ENCODE measurements at places on chromosomes 7 and 10. TPM values are rescaled to one million over a fixed set of nuclear protein-coding genes. Genes with fewer than 3 reads are reported as not detected.

DNA sequence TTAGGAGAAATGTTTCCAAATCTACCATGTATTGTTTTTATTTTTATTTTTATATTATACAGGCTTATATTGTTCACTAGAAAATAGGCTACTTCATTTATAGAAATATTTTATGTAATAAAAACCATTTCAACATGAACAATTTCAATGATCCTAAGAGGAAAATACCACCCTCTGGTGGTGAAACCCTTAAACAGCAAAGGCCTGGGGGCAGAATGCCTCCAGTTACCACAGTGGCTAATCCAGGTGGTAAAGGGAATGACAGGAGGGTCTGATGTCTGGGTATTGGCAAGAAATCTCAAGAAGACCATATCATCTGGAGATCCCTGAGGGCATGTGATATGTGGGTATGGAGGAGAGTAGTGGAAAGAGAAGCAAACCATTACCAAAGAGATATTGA, 19.3 kb downstream of the MACC1 start:
- H3K4me1 ChIP-seq = peaks cover 37% of the 10 kb centered on the region
- no peak overlapping the region for H3K4me3 ChIP-seq
- H3K27me3 ChIP-seq = no peaks in the 10 kb centered on the region
- no peak overlapping the region for H3K27ac ChIP-seq
- no peaks in the 10 kb centered on the region for H3K36me3 ChIP-seq

- H3K4me1 ChIP-seq = no peaks in the 10 kb centered on the region
- no peaks in the 10 kb centered on the region for H3K27me3 ChIP-seq
- no peak overlapping the region for H3K27ac ChIP-seq
- no peak overlapping the region for H3K4me3 ChIP-seq
- H3K36me3 ChIP-seq = no peaks in the 10 kb centered on the region
Measured at GRCh38 chr10:116154651-116155050, 118.4 kb downstream of the GFRA1 start.

- no peak for DNase-seq
- H3K36me3 ChIP-seq = peaks cover 45% of the 10 kb centered on the region
- no peaks in the 10 kb centered on the region for H3K27me3 ChIP-seq
- peaks cover 4% of the 10 kb centered on the region for H3K4me1 ChIP-seq
- no peak overlapping the region for H3K27ac ChIP-seq
- no peak overlapping the region for H3K4me3 ChIP-seq
Measured at GRCh38 chr7:149070372-149071125, 20.0 kb downstream of the ZNF786 start.

Gene NUTM2B
- 4.2 TPM for polyA plus RNA-seq

Gene MOGAT3
- polyA plus RNA-seq = 0.11 TPM

Gene SPDYE5
- 5.2 TPM for polyA plus RNA-seq

Gene AKR1C8
- polyA plus RNA-seq = not detected

Measured in left lung (tissue), 14 donors.